ENCODE measurements at places on chromosomes 2 and 18.

- DNase-seq, result peak; percentile 98
Observed at GRCh38 chr2:220228310-220229006, 601.0 kb downstream of the SLC4A3 start.

- DNase-seq, result no peak
Observed at GRCh38 chr18:76656925-76657827, 162.1 kb upstream of the ZNF516 start.

DNA sequence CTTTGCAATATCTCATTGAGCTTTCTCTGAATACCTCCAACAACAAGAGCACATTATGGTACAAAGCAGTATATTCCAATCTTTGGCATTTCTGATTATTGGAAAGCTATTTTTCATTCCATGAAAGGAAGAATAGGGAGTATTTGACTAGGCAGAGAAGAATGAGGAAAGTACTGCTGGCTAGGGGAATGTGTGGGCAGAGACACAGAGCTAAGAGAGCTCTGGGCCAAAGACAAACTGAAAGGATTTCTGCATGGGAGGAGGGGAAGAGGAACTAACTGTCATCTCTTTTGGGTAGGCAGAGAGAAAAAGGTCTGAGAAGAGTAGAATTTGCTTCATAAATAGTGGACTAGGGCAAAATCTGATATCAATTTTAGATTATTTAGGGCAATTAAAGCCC is 150.8 kb downstream of the CCDC85A start:
- DNase-seq, result no peak

DNA sequence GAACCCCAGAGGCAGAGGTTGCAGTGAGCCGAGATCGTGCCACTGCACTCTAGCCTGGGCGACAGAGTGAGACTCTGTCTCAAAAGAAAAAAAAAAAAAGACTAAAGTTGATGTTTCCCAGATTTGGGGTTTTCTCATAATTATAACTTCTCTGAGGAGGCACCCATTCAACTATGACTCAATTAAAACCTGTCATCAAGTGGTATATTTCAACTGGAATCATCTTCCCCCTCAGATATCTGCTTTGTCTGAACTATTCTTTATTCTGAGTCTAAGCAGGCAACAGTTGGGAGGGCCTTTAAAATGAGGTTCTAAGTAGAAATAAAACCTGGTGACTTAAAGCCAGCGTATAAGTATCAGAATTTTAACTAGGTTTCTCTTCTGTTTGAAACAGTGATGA is 88.5 kb downstream of the PTRHD1 start:
- no peak for DNase-seq

GRCh38 chr2:72325592-72326422 is 178.1 kb upstream of the CYP26B1 start:
- peak; percentile 4 for DNase-seq

All from HS-5 (cell line).